Stimulated activated CD4-positive, alpha-beta T cell treated with anti-CD3 and anti-CD28 coated beads, Interleukin-4, amount 100 ng/mL, for 1 hour (primary cell): ENCODE measurements at places on chromosomes 3 and 15.

DNA sequence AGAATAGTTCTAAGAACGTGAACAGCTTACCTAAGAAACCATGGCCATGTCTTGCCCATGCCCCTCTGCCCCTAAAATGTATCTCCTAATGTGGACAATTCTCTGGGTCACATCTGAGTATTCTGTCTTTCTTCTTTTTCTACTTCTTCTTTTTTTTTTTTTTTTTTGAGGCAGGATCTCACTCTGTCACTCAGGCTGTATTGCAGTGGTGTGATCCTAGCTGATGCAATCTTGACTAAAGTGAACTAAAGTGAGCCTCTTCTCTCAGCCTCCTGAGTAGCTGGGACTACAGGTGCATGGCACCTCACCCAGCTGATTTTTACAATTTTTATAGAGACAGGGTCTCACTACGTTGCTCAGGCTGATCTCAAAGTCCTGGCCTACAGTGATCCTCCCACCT, 204.8 kb upstream of the ZPLD1 start:
- DNase-seq: no peak

- DNase-seq: no peak
These were observed 180.0 kb downstream of the CBLB start for GRCh38 chr3:105688821-105689220.

GRCh38 chr3:56795829-56796185, 5.9 kb downstream of the ARHGEF3 start:
- DNase-seq: no peak

DNA sequence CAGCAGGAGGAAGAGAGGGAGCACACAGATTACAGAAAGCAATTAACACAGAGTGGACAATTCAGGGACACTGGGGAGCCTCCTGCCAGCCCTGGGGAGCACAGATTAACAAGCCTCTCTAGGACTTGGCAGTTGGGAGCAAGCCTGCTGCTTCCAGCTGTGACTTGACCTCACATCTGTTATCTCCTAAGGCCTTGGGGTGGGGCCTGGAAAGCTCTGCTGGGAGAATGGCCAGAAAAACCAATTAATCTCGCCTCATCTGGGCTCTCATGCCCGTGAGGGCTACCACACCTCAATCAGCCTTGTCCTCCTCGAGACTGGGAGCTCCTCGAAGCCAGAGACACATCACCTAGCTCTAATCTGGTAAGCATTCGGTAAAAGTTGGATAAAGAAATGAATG, 39.1 kb downstream of the SEMA5B start:
- no peak for DNase-seq

DNA sequence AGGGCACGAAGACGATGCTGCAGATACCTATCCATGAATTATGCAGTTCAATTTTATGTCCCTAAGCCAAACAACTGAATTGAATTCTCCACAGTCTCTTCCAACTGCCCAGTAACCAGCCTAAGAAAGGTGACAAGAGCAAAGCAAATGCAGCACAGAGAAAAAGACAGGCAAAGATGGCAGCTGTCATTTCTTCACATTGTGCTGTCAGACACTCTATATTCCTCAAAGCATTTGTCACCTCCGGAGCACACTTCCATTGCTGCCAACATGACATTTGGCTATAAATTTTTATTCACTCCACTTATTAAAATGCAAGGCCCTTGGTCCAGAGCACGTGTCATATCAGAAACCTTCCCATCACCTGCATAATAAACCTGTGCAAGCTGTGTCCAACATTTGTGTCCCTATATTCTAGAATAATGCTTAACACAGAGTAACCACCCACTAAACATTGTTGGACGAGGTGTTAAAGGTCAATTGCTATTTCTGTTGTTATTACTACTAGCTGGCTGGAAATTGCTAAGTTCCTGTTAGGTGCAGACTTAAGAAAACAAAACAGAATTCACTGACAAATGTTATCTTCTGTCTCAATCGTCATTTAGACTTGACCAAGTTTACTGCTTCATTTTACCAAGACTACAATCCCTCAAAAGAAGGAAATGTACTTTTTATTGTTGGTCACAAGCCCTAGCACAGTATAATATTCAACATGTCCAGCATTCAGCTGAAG, 89.7 kb downstream of the MAGI1 start:
- no peak for DNase-seq

DNA sequence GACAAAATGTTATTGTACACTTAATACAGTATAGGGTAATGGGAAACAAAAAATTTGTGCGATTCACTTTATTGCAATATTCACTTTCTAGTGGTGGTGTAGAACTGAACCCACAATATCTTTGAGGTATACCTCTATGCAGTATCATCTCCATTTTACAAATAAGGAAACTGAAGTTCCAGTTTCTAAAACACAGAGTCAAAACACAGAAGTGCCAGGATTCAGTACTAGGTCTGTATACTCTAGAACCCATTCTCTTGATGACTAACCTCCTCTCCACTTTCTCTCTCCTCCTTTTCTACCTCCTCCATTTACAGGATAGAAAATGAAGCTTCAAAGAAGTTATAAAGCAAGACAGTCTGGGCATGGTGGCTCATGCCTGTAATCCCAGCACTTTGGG, 62.2 kb downstream of the MB21D2 start:
- no peak for DNase-seq

GRCh38 chr3:127790882-127791183, 31.5 kb downstream of the MGLL start:
- no peak for DNase-seq
